ENCODE measurements at places on chromosomes 3 and 15. TPM values are rescaled to one million over a fixed set of nuclear protein-coding genes. Genes with fewer than 3 reads are reported as not detected.
A peak's percentile ranks its signal among the peaks of the same experiment; 100 is the strongest.

Gene ATP8B4
- total RNA-seq: 1.9 TPM

Gene PLSCR2
- total RNA-seq: 0.70 TPM

Gene MED12L
- total RNA-seq: 0.45 TPM

Gene SLC12A8
- total RNA-seq: 23.7 TPM

Gene TEX55
- not detected for total RNA-seq

Gene CD200R1L
- not detected for total RNA-seq

Gene CLDN1
- 0.59 TPM for total RNA-seq

Gene SST
- total RNA-seq: 29.4 TPM

Gene PLA2G4E
- not detected for total RNA-seq

Gene MOBP
- total RNA-seq: 0.27 TPM

Gene LRRN1
- total RNA-seq: 0.56 TPM

Gene CCDC9B
- total RNA-seq: 28.1 TPM

Gene RTF1
- 32.7 TPM for total RNA-seq

Gene ARRDC4
- total RNA-seq: 55.6 TPM

Gene FEZF2
- not detected for total RNA-seq

GRCh38 chr3:40254891-40255290 lies 54.6 kb upstream of the EIF1B start:
- no peak for DNase-seq

- DNase-seq: no peak
Measured at GRCh38 chr15:39172380-39173281, 408.2 kb upstream of the THBS1 start.

DNA sequence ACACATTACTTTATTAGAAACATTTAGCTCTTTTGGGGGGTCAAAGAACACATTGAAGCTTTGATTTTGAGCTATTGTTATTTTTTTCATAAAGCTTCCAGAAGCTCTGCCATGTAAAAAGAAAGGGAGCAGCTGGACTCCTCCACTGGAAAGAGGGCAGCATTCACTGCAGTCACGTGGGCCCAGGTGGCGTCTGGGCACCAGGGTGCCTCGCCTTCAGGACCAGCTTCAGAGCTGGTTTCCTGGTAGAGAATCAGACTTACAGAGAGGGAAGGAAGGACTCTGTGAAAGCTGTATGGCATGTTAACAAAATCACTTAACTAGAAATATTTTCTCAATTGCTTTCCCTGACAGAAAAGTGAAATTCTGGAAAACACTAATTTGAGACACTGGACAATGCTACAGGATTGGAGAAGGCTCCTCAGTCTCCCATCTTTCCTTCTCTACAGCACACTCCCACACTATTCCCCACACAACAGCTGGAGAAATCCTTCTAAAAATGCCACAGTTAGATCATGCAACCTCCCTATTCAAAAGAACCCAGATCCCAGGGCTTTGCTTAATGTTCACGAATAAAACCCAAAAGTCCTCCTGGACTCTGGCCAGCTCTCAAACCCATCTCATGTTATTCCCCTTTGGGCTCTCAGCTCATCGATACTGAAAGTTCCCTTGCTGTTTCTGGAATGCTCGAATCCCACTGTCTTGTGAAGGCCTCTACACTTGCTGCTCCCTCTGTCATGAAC lies 83.2 kb downstream of the NFKBIZ start:
- no peak for DNase-seq

- DNase-seq: no peak
Measured at GRCh38 chr3:126748701-126749546, 44.9 kb downstream of the CHCHD6 start.

DNA sequence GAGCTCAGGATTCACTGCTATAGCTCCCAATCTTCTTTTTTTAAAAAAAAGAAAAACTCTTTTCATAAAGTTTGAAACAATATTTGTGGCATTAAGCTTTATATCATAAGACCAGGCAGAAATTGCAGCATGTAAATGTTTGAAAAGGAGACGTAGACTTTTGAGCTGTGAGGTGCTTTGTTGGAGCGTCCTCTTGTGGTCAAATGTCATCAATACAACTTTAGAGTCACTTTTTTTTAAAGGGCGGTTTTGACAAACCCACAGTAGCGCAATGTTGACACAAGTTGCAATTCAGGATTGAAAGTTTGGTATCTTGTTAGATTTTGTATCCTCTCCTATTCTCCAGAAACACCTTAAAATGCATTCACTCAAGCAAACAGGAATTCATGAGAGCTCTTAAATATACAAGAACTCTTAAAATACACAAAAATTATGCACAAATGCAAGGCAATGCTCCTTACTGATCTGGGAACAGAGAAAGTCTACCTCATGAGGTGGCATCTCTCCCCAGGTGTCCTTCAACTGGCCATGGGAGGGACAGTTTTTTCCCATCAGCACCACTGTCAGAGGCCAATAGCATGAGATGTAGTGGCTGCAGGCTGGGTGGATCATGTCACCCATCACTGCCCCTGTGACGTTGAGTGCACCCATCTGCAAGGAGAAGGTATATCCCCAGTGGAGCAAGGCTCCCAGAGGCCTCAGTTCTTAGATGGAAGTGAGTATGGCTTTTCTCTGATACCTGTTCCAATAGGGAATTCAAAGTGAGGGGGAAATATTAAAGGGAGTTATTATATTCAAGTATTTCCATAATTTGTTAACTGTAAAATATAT lies 70.7 kb downstream of the ANXA2 start:
- DNase-seq: no peak

- no peak for DNase-seq
Measured at GRCh38 chr3:177760803-177761202, 563.5 kb upstream of the TBL1XR1 start.

GRCh38 chr3:110588906-110589305 lies 482.7 kb upstream of the NECTIN3 start:
- DNase-seq: no peak

DNA sequence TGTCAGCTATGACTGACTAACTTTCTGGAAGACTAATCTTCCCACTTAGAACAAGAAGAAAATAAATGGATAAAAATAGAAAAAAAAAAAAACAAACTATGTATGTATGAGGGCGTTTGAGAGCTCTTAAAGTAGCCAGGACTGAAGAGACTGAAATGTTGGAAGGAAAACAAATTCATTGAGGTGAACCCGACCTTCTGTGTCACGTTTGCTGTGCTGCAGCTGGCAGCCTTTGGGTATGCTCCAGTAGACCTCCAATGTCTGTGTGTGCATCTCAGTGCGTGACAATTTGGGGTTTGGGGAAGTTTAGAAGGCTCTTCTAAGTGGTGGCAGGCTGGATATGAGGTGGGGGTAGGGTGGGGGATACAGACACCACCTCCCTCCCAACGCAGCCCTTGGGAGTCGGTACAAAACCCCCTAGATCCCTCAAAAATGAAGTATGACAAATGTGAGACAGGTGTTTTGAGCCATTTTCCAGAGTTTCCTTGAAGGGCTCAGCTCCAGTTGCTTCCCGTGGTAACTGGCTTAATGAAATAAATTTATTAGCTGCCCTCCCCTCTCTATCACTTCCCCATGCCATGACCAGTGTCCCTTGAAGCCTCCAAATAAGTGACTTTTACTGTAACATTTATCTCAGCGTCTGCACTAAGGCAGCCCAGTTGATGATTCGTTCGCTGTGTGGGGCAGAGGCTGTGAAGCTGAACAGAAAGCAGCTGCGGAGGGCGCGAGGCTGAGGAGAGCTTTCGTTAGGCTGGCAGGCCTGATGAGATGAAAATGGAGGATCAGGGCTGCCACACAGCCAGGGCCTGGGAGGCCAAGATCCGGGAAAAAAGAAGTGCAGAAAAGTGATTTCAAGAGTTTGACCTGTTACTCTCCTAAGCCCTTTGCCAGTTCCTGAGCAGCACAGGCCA lies 34.9 kb upstream of the GABRB3 start:
- no peak for DNase-seq

DNA sequence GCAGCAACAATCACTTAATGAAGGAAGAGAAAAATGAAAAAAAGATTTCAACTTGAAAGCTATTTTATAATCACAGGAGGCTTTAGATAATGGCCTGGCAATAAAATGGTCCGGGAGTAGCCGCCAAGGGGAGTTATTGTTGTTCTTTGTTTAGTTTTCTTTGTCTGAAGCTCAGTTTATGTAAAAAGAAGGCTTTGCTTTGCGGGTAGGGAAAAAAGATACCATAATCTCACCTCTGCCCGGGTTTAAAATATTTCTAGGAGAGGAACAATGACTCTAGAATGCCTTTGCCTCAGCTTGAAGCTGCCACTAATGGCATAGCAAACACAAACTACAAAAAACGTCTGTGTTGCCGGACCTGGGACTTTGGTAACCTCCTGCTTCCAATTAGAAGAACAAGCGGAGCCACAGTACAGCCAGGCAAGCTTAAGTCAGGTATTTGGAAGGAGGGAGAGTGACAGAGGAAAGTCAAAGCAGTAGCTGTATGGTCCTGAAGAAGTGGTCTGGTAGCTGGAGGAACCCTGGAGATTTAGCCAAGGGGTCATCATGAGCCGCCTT lies 764.5 kb downstream of the TUSC7 start:
- DNase-seq: no peak

GRCh38 chr15:59018833-59019232 lies 31.4 kb downstream of the RNF111 start:
- DNase-seq: no peak

DNA sequence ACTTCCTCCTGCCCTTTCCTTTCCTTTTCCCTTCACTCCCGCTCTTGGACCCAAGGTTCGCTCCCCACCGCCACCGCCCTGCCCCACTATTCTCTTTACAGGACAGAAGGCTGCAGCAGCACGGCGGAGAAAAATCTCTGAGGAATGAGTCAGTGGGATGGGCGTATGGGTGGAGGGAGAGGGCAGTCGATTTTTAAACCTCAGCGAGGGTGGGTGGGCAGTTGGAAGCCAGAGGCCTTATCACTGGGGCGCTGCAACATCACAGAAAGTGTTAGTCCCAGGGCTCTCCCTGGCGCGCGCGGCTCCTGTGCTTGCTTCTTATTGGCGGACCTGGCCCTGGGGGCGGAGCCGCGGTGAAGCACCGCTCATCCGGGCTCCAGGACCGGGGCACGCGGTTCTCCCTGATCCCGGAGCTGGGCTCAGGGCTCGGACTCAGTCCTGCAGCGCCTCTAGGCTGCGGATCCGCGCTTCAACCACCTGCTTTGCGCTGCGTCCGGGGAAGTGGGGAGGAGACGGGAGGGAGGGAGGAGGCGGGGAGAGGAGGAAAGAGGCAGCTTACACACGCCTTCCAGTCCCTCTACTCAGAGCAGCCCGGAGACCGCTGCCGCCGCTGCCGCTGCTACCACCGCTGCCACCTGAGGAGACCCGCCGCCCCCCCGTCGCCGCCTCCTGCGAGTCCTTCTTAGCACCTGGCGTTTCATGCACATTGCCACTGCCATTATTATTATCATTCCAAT lies at the start of gene ALCAM:
TSS of gene ALCAM (plus strand) at position 584 of the 737 bp plus-strand sequence.
- DNase-seq: peak; percentile 93

DNA sequence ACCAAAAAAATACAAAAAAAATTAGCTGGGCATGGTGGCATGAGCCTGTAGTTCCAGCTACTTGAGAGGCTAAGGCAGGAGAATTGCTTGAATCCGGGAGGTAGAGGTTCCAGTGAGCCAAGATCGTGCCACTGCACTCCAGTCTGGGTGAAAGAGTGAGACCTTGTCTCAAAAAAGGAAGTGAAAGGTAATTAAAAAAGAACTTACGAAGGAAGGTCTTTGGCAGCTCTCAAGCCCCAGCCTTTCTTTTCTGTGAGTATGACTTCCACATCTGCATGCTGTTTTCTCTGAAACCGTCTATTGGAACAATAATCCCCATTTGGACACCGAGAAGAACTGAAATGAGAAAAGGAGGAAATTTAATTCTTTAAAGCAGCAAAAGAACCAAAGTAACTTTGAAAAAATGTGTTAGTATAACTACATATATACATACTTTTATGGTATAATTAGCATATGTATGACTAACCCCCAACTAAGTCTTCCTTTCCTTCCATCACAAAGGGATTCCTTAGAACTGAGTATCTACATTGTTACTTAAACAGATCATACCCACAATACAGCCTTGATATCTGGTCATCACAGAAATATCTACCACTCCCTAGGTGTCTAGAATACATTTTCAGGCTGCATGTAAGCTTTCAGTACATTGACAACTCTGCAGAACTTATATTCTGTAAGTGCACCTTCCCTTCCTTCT lies 50.1 kb downstream of the SETD2 start:
- no peak for DNase-seq

DNA sequence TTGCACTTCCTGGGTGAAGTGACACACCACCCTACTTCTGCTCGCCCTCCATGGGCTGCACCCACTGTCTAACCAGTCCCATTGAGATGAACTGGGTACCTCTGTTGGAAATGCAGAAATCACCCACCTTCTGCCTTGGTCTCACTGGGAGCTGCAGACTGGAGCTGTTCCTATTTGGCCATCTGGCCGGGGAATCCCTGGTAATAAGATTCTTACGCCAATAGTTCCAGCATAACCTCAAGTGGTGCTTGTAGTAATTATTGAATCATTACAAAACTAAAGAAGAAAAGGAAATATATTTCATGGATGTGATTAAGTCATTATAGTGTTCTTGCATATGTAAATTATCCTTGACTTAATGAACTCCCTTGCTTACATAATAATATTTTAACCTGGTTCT lies 841.9 kb downstream of the CADM2 start:
- no peak for DNase-seq

- no peak for DNase-seq
Measured at GRCh38 chr3:176321099-176321498, 876.2 kb downstream of the TBL1XR1 start.

- no peak for DNase-seq
Measured at GRCh38 chr15:58380280-58380945, 51.4 kb upstream of the LIPC start.

DNA sequence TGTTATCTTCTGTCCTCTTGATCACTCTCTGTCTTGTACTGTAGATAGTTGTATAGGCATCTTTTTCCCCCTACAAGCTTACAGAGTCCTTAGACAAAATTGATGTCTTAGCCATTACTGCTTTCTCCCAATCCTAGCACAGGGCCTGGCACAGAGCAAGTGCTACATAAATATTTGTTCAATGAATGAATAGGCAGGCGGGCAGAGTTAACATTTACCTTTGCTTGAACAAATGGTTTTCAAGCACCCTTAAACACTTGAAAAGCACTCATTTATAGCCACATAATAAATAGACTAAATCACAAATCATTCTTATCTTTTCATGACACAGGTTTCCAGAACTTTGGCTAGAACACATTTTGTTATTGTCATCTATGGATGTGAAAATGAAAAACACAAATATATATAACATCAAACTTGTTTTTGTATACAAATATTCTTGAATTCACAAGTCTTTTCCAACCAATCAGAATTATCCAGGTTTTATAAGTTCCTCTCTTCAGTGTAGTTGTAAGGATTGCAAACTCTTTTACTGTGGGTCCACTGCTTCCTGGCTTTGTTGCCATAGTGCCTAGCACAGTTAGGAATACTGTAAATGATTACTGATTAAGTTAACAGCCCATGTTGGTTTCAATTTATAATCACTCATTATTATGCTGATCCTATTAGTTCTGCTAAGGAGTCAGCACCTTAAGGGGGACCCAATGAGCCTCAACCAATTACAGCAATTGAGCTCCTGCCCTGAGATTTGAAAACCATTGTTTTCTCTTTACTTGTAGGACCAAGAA lies 61.9 kb downstream of the ISL2 start:
- DNase-seq: no peak

DNA sequence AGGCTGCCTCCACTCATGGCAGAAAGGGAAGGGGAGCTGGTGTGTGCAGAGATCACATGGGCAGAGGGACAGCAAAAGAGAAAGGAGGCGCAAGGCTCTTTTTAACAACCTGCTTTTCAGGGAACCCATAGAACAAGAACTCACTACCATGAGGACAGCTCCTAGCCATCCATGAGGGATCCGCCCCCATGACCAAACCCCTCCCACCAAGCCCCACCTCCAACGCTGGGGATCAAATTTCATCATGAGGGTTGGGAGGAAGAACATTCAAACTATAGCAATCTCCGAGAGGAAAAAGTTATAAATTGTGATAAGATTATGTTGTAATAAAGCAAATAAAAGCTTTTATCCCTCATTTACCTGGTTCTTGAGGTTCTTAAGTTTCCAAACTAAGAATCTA lies 84.7 kb upstream of the LMCD1 start:
- peak; percentile 46 for DNase-seq
